ENCODE measurements at places on chromosomes 6 and 20.

DNA sequence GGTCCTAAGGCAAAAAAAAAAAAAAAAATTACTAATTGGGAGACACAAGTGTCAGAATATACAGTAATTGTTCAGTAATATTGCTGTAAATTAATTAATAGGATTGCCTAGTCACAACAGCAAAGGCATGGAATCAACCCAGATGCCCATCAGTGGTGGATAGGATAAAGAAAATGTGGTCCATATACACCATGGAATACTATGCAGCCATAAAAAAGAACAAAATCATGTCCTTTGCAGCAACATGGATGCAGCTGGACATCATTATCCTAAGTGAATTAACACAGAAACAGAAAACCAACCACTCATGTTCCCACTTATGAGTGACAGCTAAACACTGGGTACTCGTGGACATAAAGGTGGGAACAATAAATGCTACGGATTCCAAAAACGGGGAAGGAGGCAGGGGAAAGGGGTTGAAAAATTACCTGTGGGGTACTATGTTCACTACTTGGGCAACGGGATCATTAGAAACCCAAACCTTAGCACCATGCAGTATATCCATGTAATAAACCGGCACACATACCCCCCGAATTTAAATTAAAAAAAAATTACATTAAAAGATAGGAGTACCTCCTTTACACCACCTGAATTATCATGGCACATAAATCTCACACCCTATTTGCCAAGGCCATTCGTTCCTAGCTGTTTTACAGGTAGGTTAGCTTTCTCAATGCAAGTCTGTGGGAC lies 689 bp upstream of the PFDN4 start:
- DNase-seq = no peak

GRCh38 chr6:16824845-16825685 lies 63.8 kb upstream of the ATXN1 start:
- no peak for DNase-seq

DNA sequence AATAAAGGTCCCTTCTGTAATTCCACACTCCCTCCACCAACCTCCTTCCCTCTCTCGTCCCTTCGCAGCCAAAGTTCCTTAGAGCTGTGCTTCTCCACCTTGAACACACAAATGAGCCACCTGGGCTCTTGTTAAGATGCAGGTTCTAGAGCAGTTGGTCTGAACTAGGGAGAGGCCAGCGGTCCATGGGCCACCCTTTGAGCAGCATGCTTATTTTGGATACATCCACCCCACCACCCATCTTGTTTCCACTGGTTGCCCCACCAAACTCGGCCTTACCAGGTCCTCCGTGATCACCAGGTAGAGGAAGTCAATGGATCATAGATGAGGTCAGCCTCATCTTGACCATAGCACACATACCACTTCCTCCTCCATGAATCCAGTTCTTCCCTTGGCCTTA lies 7.3 kb upstream of the BPIFA2 start:
- no peak for DNase-seq

GRCh38 chr20:57329608-57330221 lies at the start of gene SPO11:
SPO11 (plus strand) TSS chr20:57329803; CDS start chr20:57329868, 65 bp downstream.
- DNase-seq = no peak

DNA sequence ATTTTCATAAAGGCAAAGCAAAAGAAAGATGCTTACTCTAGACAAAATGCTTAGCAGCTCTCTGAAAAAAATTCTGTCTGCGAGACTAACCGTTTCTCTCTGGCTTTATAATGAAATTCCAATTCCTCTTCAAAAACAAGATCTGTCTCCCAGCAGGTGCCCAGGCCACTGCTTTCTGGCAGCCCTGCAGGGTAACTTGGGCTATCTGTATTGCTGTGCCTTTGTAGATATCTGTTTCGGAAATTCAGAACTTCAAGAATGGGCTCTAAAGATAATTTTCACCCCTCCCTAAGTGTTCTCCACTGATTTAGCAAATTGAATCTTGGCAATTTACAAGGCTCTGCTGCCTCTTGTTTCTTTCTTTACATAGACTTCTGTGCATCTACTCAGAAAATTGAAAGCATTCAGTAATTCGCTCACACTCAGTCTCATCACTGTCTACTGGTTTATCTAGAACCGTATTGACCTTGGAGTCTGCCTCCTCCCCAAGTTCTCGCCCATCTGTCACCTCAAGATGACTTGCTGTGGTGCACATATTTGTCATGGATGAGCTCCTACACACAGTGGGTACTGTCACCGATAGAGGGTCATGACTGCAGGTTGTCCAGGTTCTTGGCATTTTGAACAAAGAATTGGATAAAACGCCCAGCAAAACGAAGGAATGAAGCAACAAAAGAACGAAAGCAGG lies 26.4 kb upstream of the FABP7 start:
- DNase-seq = no peak

DNA sequence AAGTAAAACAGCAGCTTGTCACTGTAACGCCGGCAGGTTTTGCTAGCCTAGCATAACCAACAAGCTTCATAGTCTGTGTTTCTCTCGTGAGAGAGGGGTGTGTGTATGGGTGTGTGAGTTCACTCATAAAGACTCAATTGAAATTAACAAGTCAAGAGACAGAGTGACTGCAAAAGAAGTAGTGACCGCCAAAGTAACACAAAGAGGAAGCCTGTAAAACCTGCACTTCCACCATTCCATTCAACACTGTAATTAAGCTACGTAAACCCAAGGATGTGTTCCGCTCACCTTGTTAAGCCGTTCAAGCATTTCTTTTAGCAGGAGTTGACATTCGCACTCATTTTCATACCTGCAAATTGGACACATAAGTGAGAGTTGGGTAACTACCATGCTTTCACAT lies 6.6 kb downstream of the BFSP1 start:
- no peak for DNase-seq

GRCh38 chr20:45290677-45291355 lies 15.8 kb upstream of the RBPJL start:
- peak; percentile 71 for DNase-seq

DNA sequence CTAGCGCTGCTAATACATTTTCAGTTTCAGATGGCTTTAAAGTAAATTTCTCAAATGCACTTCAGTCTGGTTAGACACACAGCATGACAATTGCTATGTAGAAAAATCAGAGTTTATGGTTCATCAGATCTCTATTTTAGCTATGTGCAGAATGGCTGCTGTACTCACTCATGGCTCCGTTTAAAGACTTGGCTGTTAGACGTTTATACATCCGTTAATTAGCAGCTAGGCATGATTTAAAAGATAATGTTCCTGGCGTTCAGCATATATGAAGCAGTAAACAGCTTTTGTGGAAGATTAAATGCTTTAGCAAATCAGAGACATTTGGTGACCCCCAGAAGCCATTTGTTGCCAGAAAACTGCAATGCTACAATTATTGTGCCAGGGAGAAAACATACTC lies 350.0 kb upstream of the MANEA start:
- no peak for DNase-seq

DNA sequence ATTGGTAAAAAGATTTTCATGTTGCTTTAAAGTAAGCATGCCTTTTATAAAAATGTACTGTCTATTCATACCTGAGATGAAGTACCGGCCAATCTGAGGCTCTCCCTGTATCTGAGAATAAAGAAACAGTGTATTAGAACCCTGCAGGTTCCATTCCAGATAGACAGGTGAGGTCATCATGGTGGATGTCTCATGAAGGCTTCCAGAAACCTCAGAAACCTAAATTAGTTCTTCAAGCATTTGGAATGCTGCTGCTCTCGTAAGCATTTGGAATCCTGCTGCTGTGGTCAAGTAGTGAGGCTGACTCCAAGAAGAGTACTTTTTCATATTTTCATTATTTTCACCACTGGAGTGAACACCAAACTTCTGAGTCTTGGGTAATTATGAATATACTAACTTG lies 642.3 kb downstream of the MAFB start:
- no peak for DNase-seq

GRCh38 chr20:4776079-4776630 lies 54.4 kb downstream of the PRND start:
- DNase-seq = no peak

DNA sequence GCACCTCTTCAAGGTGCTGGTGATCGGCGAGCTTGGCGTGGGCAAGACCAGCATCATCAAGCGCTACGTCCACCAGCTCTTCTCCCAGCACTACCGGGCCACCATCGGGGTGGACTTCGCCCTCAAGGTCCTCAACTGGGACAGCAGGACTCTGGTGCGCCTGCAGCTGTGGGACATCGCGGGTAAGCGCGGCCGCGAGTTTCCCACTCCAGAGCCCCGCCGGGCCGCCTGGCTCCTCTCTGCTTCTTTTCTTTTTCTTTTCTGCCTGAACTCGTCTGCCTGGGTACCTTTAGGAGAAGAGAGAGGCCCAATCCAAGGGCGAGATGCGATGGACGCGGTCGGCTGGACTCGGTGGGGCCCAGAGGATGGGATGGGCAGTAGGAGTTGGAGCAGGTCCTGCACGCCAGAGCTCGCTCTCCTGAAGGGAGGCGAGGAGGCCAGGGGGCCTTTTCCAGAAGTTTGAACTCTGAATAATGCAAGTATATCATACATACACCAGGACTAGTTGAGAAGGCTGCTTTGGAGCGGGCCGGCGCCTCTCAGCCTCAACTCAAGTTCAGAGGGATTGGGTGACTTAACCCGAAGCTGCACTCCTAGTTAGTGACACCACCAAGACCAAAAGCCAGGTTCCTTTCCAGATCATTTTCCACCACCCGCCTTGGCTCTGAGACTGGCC lies 445 bp downstream of the RAB32 start:
- no peak for DNase-seq

GRCh38 chr6:87716928-87717614 lies 15.0 kb upstream of the AKIRIN2 start:
- no peak for DNase-seq

DNA sequence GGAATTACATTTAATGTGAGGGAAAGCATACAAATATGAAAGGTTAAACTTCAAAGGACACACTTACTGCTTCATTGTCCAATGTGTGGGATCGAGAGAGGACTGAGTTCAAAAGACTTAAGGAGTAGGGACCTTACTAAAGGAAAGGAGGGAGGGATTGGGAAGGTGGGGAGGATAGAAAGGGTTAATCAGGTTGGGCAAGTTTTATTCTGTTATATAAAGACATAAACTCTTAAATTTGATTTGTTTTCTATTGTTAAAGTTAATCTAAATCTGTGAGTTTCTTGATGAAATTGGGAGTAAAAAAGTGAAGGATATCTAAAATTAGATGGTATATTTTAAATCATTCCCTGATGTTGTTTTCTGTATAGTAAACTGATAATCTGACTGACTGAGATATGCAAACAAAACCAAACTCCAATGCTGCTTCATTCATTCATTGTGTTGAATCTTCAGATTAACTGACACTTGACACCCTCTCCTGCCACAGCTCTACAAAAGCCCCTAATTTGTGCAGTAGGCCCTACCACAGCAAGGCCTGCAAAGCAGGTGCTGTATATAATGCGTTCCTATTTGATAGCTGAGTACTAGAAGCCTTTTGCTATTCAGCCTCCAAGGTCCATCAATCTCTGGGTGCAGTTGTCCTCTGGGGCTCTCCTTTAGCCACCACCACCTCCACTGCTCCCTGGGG lies 1.3 kb upstream of the UBE2J1 start:
- DNase-seq = no peak

DNA sequence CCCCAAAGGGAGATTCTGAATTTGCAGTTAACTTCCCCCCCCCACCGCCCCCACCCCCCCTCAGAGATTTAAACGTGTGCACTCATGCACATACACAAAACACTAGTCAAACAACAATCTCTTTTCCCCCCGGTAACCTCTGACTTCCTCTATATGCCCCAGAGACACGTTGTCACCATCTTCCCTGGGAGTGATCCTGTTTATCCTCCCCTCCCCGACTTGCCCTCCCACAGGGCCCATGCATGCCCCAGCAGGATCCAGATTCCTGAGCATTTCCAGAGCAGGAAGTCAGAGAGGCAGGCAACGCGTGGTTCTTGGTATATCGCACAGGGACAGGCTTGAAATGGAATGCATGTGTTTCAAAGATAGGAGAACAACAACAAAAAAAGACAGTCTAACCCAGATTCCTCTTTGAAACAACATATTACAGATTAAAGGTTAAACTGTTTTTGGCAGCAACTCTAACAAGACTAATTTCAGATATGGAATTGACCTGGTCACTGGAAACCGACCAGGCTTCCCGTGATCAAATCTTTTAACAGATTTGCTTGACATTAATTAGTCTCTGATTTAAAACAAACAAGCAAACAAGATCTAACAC lies 1.3 kb downstream of the BLCAP start:
- DNase-seq = no peak

Data from activated naive CD4-positive, alpha-beta T cell treated with Interleukin-2 at 50 U/mL for 16 hours (primary cell).